Vagina (tissue), 2 donors: ENCODE measurements at places on chromosomes 5 and 9.
A peak's percentile ranks its signal among the peaks of the same experiment; 100 is the strongest.

- H3K4me1 ChIP-seq, result peaks cover 15% of the 10 kb centered on the region
- H3K36me3 ChIP-seq, result no peaks in the 10 kb centered on the region
- H3K27me3 ChIP-seq, result no peaks in the 10 kb centered on the region
- no peak overlapping the region for H3K4me3 ChIP-seq
- no peak for DNase-seq
Observed at GRCh38 chr9:105069696-105070095, 141.7 kb upstream of the ABCA1 start.

GRCh38 chr9:87245271-87245670, 252.4 kb upstream of the DAPK1 start:
- no peak overlapping the region for H3K4me3 ChIP-seq
- no peak overlapping the region for H3K27ac ChIP-seq

DNA sequence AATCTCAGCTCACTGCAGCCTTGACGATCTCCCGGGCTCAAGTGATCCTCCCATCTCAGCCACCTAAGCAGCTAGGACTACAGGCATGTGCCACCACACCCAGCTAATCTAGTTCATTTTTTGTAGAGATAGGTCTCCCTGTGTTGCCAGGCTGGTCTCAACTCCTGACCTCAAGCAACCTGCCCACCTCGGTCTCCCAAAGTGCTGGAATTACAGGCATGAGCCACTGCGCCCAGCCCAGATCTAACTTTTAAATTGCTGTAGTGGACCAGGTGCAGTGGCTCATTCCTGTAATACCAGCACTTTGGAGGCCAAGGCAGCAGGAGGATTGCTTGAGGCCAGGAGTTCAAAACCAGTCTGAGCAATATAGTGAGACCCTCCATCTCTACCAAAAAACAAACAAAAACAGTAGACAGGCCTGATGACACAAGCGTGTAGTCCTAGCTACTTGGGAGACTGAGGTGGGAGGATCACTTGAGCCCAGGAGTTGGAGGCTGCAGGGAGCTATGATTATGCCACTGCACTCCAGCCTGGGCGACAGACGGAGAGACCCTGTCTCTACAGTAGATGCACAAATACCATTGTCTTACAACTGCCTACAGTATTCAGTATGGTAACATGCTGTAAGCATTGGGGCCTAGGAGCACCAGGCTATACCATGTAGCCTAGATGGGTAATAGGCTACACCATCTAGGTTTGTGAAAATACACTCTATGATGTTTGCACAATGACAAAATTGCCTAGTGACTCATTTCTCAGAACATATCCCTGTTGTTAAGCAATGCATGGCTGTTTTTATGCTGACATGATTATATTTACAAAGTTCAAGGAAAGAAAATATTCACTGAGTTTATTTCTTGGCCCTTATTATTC, 1.5 kb upstream of the SIT1 start:
- no peak for DNase-seq
- peaks cover 11% of the 10 kb centered on the region for H3K4me1 ChIP-seq
- no peaks in the 10 kb centered on the region for H3K27me3 ChIP-seq
- H3K36me3 ChIP-seq, result no peaks in the 10 kb centered on the region
- no peak overlapping the region for H3K4me3 ChIP-seq
- H3K27ac ChIP-seq, result no peak overlapping the region

DNA sequence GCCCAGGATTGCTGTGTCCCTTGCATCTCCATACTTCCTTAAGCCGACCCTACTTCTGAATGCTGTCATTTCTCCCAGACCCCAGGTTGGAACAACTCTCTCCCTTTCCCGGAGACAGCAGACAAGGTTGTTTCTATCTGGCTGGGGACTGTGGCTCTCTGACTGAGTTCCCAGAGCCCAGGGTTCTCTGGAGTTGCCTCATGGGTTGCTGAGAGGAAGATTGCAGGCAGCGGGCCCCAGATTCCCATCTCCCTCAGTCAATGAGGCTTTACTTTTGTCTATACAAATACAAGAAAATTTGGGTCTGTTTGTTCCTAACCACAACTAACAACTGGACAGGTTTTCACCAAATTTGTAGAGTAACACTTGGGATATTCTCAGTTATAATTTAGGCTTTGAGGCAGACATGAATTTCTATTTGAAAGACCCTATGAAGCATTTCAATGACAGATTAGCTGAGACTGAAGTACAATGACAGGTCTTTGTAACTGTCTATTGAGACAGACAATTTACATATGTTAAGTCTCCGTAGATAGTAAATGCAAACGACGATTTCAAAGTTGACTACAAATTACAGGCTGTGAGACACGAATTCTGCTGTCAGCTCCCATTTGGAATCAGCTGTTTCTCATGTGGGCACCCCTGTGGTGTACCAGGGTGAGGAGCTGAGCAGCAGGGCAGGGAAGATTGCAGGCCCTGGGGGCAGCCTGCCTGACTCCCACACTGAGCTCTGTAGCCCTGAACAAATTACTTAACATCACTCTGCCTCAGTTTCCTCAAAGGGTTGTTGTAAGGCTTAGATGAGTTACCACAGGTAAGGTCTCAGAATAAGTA, 107.5 kb downstream of the ATP10B start:
- no peak for DNase-seq
- no peak overlapping the region for H3K27ac ChIP-seq
- H3K4me1 ChIP-seq, result no peaks in the 10 kb centered on the region
- H3K36me3 ChIP-seq, result no peaks in the 10 kb centered on the region

DNA sequence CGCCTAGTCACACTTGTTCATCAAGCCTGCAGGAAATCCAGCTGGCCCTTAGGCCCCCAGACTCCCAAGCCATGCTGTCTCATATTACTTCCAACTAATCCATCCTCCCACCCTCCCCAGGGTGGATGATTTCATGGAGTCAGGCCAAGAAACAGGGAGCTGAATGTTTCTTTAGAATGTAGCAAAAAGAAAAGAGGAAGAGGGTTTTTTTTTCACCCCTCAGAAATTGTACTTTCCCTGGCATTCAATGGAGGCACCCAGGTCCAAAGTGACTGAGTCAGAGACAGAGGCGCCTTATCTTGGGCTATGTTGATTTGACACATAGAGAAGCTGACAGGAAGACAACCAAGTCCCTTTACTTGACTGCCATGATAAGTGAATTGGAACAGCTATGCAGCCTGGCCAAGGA, 260.2 kb upstream of the NR4A3 start:
- no peaks in the 10 kb centered on the region for H3K4me1 ChIP-seq
- H3K4me3 ChIP-seq, result no peak overlapping the region
- no peak for DNase-seq
- no peak overlapping the region for H3K27ac ChIP-seq
- H3K36me3 ChIP-seq, result no peaks in the 10 kb centered on the region

GRCh38 chr9:16551692-16552091, 318.8 kb downstream of the BNC2 start:
- no peaks in the 10 kb centered on the region for H3K4me1 ChIP-seq
- DNase-seq, result no peak
- no peaks in the 10 kb centered on the region for H3K36me3 ChIP-seq

GRCh38 chr9:98331536-98332259, 76.2 kb upstream of the TBC1D2 start:
- H3K4me3 ChIP-seq, result no peak overlapping the region
- DNase-seq, result no peak
- H3K27ac ChIP-seq, result no peak overlapping the region
- H3K36me3 ChIP-seq, result no peaks in the 10 kb centered on the region
- no peaks in the 10 kb centered on the region for H3K4me1 ChIP-seq

DNA sequence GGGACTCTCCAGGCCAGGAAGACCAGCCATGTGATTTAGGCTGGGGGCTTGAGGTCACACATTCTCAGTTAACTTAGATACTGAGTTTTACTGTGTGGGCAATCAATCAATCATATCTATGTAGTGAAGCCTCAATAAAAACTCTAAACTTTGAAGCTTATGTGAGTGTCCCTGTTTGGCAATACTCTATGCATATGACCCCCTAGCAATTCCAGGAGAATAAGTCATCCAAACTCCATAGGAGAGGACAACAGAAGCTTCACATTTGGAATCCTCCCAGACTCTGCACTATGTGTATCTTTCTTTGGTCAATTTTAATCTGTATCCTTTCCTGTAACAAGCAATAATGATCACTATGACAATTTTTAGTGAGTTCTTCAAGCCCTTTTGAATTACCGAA, 216.8 kb upstream of the RGMB start:
- no peaks in the 10 kb centered on the region for H3K4me1 ChIP-seq
- no peak for DNase-seq
- no peaks in the 10 kb centered on the region for H3K27me3 ChIP-seq
- no peaks in the 10 kb centered on the region for H3K36me3 ChIP-seq
- H3K27ac ChIP-seq, result no peak overlapping the region
- no peak overlapping the region for H3K4me3 ChIP-seq

GRCh38 chr9:128341435-128341849, 1.1 kb downstream of the SLC27A4 start:
- peaks cover 33% of the 10 kb centered on the region for H3K36me3 ChIP-seq
- H3K27me3 ChIP-seq, result no peaks in the 10 kb centered on the region
- no peak for DNase-seq
- peaks cover 14% of the 10 kb centered on the region for H3K4me1 ChIP-seq
- peak overlapping the region; percentile 79 for H3K27ac ChIP-seq

DNA sequence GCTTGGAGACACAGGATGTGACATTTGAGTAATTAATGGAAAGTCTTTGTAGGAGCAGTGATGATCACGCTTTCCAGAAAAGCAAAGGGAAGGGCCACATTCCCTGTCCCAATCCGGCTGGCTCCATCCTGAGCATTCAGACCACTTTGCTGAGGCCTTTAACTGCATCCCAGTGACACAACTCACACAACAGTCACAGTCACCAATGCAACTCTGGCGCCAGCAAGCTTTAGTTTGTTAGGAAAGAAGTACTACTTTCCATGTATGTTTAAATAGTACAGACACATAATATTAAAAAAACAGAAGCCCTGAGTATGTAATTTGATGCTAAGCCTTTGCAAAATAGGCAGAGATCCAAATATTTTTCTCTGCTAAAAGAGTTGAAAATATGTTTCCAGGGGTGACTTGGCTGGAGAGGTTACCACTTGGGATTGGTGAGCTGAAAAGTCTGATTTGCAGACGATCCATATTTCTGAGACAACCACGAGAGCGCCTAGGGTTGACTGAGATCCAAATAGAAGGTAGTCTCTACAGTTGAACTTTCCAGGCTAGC, 31.7 kb upstream of the GAS1 start:
- no peaks in the 10 kb centered on the region for H3K36me3 ChIP-seq
- peaks cover 15% of the 10 kb centered on the region for H3K4me1 ChIP-seq
- no peaks in the 10 kb centered on the region for H3K27me3 ChIP-seq
- no peak overlapping the region for H3K4me3 ChIP-seq

GRCh38 chr5:132837868-132838267, 7.4 kb upstream of the SHROOM1 start:
- no peaks in the 10 kb centered on the region for H3K27me3 ChIP-seq
- H3K36me3 ChIP-seq, result no peaks in the 10 kb centered on the region
- peaks cover 27% of the 10 kb centered on the region for H3K4me1 ChIP-seq
- H3K27ac ChIP-seq, result no peak overlapping the region

DNA sequence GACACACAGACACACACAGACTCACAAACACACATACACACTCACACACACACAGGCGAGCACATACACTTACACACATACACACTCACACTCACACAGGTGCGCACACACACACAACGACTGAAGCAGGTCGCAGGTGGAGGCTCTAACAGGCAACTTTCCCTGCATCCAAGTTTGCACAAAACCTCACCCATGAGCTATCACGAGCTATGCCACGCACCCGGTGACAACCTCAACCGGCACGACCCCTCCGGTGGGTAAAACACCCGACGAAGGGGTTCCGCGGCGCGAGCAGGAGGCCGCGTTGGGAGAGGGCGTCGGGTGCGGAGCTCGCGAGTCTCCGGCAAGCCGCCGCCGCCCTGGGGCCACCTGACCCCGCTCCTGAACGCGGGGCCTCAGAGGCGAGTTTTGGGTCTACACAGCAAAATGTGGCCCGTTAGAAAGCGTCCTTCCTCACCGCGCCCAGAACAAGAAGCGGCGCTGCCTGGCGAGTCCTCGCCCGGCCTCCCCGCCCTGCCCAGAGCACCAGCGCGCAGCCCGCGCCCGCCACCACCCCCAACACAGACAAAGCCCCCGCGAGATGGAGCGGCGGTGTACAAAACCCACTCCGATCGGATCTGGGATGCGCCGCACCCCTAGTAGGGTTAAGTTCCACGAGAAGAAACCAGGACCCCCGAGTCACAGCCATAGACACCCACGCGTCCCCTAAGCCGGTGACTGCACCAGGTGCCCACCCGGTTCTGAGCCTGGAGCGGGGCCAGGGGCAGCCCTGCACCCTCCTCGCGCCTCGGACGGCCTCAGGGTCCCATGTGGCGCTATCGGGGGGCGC, 665 bp downstream of the SLC6A3 start:
- no peak for DNase-seq
- peaks cover 12% of the 10 kb centered on the region for H3K4me1 ChIP-seq
- H3K27ac ChIP-seq, result no peak overlapping the region
- H3K36me3 ChIP-seq, result no peaks in the 10 kb centered on the region
- peak overlapping the region; percentile 31 for H3K4me3 ChIP-seq

DNA sequence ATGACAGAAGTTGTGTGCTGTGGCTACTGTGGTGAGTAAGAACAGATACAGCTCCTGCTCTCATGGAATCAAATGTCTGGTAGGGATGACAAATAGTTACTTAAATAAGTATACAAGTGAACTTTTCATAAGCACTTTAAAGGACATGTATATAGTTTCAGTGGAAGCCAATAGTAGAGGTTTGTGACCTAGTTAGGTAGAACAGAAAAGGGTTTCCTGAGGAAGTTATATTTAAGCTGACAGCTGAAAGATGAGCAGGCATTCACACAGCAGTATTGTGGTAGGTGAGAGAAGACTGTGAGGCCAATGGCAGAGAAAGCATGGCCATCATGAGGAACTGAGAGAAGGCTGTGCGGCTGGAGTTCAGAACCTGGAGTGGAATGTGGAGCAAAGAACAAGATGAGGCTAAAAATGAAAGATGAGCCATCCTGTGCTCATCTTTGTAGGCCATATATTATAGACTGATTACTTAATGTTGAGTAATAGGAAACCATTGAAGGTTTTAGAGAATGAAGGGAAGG, 15.4 kb downstream of the FAM174A start:
- no peak overlapping the region for H3K4me3 ChIP-seq
- no peak for DNase-seq
- no peaks in the 10 kb centered on the region for H3K27me3 ChIP-seq
- H3K27ac ChIP-seq, result no peak overlapping the region
- H3K36me3 ChIP-seq, result no peaks in the 10 kb centered on the region

DNA sequence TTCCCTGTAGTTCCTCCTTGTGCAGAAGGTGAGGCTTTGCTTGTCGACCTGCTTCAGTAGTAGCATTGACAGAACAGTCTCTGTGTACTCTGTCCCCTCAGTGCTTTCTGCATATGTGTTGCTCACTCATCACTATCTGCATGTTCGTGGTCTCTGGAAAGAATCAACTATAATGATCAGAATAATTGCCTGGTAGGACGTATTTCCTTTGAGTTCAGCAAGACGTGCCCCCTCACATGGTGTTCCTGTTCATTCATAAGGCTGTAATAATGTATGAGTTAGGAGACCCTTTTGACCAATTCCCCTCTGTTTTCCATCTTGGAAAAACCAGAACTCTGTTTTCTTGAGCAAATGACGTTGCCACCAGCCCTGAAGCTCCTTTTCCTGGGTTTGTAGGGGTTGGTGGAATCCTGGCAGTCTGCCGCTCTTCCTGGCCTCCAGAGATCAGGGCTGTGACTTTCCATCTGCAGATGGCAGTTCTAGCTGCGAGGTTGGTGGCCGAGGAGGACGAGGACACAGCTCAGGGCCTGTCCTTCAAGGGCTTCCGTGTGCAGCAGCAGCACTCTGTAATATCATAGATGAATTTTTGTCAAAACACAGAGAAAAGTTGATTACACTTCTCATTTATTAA, 61.9 kb downstream of the EXOSC2 start:
- no peaks in the 10 kb centered on the region for H3K36me3 ChIP-seq
- H3K27me3 ChIP-seq, result no peaks in the 10 kb centered on the region
- no peak overlapping the region for H3K27ac ChIP-seq
- H3K4me1 ChIP-seq, result peaks cover 5% of the 10 kb centered on the region

- H3K4me1 ChIP-seq, result peaks cover 11% of the 10 kb centered on the region
- H3K27me3 ChIP-seq, result no peaks in the 10 kb centered on the region
- DNase-seq, result no peak
- no peak overlapping the region for H3K4me3 ChIP-seq
- H3K27ac ChIP-seq, result no peak overlapping the region
- no peaks in the 10 kb centered on the region for H3K36me3 ChIP-seq
Observed at GRCh38 chr9:113464286-113464660, 746 bp downstream of the RGS3 start.
